ENCODE measurements at places on chromosomes 6 and 20.

- no peak for DNase-seq
Measured at GRCh38 chr20:32366380-32366779, 8.2 kb downstream of the ASXL1 start.

DNA sequence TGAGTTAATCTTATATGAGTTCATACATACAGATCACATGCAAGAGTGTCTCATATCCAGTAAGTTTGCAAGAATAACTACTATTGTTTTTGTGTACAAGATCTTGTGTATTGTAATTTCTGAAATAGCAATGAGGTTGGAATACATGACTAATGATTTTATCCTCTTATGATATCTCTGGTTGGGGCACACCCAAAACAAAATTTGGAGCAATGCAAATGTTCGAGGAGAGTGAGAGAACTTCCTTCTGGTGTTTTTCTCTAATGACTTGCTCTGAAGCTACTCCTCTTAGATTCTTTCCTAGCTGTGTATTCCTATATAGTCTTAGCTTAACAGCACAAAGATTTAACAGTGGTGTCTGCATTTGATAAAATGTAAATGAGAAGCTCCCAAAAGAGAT is 252.5 kb downstream of the LAMA2 start:
- no peak for DNase-seq

DNA sequence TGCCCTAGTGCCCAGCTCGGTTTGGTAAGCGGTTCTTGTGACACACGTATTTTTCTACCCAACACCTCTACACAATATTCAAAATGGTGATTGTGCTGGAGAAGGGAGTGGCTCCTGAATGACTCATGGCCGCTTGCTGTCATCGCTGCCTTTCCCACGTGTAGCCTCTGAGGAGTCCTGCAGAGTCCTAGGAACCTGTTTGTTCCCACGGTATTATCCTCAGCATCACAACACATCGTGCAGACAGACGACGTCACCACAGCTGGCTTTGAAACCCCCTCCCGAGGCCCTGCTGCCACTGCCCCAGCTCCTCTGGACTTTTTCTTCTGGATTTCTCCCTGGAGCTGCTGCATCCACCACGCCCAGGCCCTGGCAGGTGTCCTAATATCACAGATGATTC is 353.5 kb downstream of the SMOC2 start:
- peak; percentile 5 for DNase-seq

- DNase-seq, result no peak
Measured at GRCh38 chr20:47412083-47412482, 55.6 kb upstream of the ZMYND8 start.

DNA sequence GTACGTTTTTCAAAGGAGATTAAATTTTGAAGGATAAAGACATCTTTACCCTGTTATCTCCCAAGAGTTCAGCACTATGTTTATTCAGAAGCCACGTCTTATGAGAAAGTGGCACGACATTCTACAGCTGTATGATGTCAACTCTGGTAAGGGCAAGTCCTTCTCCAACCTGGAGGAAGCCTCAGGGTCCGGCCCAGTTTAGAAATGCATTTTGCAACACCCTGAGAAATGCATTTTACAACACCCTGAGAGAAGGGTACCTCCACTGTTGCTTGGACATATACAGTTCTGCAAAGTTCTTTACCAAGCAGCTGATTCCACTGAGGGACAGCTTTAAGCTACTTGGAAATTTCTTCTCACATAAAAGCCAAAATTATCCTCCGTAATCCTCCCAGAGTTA is 17.5 kb downstream of the NAPB start:
- DNase-seq, result no peak

GRCh38 chr6:53244958-53245357 is 96.3 kb upstream of the GCM1 start:
- no peak for DNase-seq

DNA sequence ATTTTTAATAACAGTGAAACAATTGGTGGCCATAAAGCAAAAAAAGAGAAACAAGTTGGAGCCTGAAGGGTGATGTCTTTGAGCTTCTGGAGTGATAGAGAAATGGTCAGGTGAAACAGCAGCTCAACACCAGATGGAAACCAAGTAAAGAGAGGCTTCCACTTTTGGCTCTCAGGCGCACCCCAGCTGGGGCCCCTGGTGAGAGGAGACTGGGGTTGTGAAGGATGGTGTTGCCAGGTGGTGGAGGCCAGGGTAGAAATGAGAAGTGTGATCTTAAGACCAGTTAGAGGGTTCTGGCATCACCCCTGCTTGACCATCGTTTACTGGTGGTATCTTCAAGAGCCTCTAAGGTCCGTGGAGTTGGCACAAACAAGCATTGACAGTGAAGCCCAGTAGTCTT is 126.0 kb upstream of the AKIRIN2 start:
- no peak for DNase-seq

DNA sequence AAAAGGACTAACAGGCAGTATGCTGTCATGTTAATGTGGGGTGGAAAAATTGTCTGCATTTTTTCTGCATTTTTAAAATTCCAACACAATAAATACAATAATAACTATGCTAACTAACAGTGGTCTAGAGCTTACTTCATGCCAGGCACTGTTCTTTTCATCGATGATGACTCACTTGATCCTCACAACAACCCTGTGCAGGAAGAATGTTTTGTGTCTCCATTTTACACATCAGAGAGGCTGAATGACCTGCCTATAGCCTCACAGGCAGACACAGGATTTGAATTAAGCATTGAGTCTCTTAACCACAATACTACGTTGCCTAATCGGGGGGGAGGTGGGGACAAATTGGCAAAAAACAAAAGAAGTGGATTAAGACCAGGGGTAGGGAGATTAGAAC is 26.9 kb upstream of the FANCE start:
- DNase-seq, result no peak

GRCh38 chr20:8306937-8307336 is 174.9 kb downstream of the PLCB1 start:
- no peak for DNase-seq

DNA sequence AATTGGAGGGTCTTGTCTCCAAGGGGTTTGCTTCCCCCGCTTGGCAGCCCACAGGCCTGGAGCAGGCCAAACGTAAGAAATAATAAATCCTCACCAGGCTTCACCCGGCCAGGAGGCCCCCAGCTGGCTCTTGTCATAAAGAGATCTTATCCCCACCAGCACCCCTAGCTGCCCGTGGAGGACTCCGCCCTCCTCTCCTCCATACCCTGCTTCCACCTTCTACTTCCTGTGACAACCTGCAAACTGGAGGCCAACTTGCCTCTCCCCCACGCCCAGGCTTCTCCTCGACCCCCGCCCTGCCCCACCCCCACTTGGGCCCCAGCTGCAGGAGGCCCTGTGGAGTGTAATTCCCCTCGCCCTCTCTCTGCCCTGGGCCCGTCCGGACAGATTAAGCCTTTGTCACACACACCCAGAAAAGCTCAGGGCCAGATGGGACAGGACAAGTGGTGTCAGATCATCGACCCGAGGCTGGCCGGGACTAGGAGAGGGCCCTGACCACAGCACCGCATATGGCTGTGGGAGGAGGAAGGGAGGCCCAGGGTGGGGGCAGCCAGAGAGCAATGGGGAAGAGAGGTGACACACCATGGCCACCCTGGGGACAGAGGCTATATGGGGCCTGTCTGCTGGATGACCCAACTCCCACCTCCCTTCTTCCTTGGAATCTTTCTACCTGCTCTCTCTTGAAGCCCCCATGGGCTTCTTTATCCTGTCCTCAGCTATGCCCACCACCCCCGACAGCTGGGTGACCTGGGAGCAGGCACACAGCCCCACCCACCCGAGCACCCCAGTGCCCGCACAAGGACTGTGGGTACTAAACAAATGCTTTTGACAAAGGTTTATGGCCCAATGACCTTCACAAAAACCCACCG is 3.9 kb downstream of the NOL4L start:
- no peak for DNase-seq

DNA sequence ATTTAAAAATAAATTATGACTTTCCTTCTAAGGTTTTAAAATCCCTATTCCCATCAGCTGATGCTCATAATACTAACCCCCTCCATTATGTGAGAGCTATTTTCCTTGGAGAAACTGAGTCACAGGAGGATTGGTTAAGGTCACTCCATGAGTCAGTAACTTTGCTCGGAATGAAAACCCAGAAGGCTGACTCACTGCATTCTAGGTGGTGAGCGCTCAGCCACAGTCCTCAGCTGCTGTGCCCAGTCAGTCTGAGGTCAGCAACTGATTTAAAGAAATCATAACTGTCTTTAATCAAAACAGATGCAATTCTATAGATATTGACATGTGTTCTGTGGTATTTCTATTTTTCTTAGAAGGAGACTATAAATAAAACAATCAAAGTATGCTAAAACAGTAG is 359.2 kb downstream of the GJA1 start:
- DNase-seq, result peak; percentile 19

- no peak for DNase-seq
Measured at GRCh38 chr20:64253000-64253383, 2.6 kb upstream of the PCMTD2 start.

GRCh38 chr6:117269638-117270054 is 4.3 kb downstream of the VGLL2 start:
- no peak for DNase-seq
